ENCODE measurements at places on chromosomes 6 and 20. TPM values are rescaled to one million over a fixed set of nuclear protein-coding genes. Genes with fewer than 3 reads are reported as not detected.

The PDYN gene
- total RNA-seq = not detected

The EPHA7 gene
- not detected for total RNA-seq

The ADGB gene
- total RNA-seq = 0.06 TPM

The GPLD1 gene
- total RNA-seq = 19.9 TPM

The FGD2 gene
- total RNA-seq = 9.4 TPM

The DLK2 gene
- total RNA-seq = not detected

The C6orf58 gene
- total RNA-seq = not detected

The ADGRF1 gene
- total RNA-seq = not detected

The TFAP2D gene
- total RNA-seq = not detected

The TPX2 gene
- 8.0 TPM for total RNA-seq

The C20orf96 gene
- total RNA-seq = 0.62 TPM

The BPIFB1 gene
- not detected for total RNA-seq

The ANKRD66 gene
- not detected for total RNA-seq

The PPP1R14C gene
- total RNA-seq = not detected

The HLA-DRB5 gene
- 2.0 TPM for total RNA-seq

The FLOT1 gene
- 74.8 TPM for total RNA-seq

The BPIFB2 gene
- not detected for total RNA-seq

The PMEPA1 gene
- total RNA-seq = 2.2 TPM

- H3K4me1 ChIP-seq = no peaks in the 10 kb centered on the region
- no peaks in the 10 kb centered on the region for H3K27me3 ChIP-seq
- H3K4me3 ChIP-seq = no peak overlapping the region
Observed at GRCh38 chr20:14219801-14220461, 117.5 kb downstream of the FLRT3 start.

DNA sequence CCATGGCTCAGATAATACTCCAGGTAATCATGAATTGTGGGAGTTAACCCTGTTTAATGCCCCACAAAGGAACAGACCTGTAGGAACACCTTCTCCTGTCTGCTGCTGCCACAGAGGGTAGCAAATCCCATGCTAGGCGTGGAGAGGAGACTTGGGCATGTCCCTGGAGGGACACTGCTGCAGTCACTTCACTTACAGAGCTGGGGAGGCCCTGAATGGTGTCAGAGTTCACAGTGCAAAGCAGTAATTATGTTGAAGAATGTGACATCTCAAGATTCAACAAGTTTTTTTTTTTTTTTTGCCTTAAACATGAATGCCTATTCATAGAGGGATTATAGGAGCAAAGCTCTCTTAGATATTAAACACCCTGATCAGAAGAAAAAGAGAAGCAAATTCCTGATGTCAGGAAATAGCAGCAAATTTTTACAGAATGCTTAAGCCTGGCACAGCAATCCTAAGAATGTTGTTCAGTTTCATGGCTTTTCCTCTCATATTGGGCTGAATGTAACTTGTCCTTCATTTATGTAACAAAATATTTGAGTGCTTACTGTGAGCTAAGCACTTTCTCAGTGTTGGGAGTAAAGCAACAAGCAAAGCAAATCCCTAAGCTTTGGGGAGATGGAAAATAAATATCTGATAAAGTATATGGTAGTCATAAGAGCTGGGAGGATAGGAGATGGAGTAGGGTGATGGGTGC, 45.0 kb downstream of the CARMIL1 start:
- no peak overlapping the region for H3K4me3 ChIP-seq
- H3K36me3 ChIP-seq = no peaks in the 10 kb centered on the region
- H3K4me1 ChIP-seq = no peaks in the 10 kb centered on the region
- H3K27ac ChIP-seq = no peak overlapping the region
- H3K27me3 ChIP-seq = no peaks in the 10 kb centered on the region

- H3K27ac ChIP-seq = no peak overlapping the region
- H3K4me3 ChIP-seq = peak overlapping the region; percentile 70
- H3K36me3 ChIP-seq = no peaks in the 10 kb centered on the region
- H3K4me1 ChIP-seq = peaks cover 11% of the 10 kb centered on the region
Observed at GRCh38 chr6:33416386-33417127, 1.4 kb downstream of the CUTA start.

GRCh38 chr6:101150226-101150625, 243.3 kb upstream of the GRIK2 start:
- H3K36me3 ChIP-seq = no peaks in the 10 kb centered on the region
- no peak overlapping the region for H3K27ac ChIP-seq
- no peak overlapping the region for H3K4me3 ChIP-seq
- no peaks in the 10 kb centered on the region for H3K4me1 ChIP-seq
- no peaks in the 10 kb centered on the region for H3K27me3 ChIP-seq

GRCh38 chr20:14709439-14709838, 372.0 kb upstream of the FLRT3 start:
- H3K4me3 ChIP-seq = no peak overlapping the region
- H3K27ac ChIP-seq = no peak overlapping the region
- H3K4me1 ChIP-seq = no peaks in the 10 kb centered on the region

- no peaks in the 10 kb centered on the region for H3K27me3 ChIP-seq
- H3K4me1 ChIP-seq = no peaks in the 10 kb centered on the region
- no peaks in the 10 kb centered on the region for H3K36me3 ChIP-seq
- no peak overlapping the region for H3K4me3 ChIP-seq
Observed at GRCh38 chr20:36424314-36424713, 117.0 kb upstream of the MYL9 start.

GRCh38 chr6:10640412-10640811, 54.0 kb downstream of the C6orf52 start:
- no peak for DNase-seq
- H3K4me1 ChIP-seq = no peaks in the 10 kb centered on the region
- no peaks in the 10 kb centered on the region for H3K36me3 ChIP-seq
- no peak overlapping the region for H3K4me3 ChIP-seq

GRCh38 chr6:154196333-154196885, 157.4 kb downstream of the OPRM1 start:
- DNase-seq = no peak
- H3K27ac ChIP-seq = no peak overlapping the region
- no peaks in the 10 kb centered on the region for H3K36me3 ChIP-seq
- no peaks in the 10 kb centered on the region for H3K27me3 ChIP-seq

- H3K27me3 ChIP-seq = no peaks in the 10 kb centered on the region
- H3K27ac ChIP-seq = no peak overlapping the region
- no peak overlapping the region for H3K4me3 ChIP-seq
- H3K4me1 ChIP-seq = no peaks in the 10 kb centered on the region
- no peak for DNase-seq
Observed at GRCh38 chr6:137975188-137975940, 108.3 kb downstream of the TNFAIP3 start.

GRCh38 chr20:16785226-16785625, 37.1 kb downstream of the OTOR start:
- H3K4me3 ChIP-seq = no peak overlapping the region
- no peak overlapping the region for H3K27ac ChIP-seq
- no peaks in the 10 kb centered on the region for H3K4me1 ChIP-seq
- H3K27me3 ChIP-seq = no peaks in the 10 kb centered on the region
- DNase-seq = no peak
- H3K36me3 ChIP-seq = no peaks in the 10 kb centered on the region

DNA sequence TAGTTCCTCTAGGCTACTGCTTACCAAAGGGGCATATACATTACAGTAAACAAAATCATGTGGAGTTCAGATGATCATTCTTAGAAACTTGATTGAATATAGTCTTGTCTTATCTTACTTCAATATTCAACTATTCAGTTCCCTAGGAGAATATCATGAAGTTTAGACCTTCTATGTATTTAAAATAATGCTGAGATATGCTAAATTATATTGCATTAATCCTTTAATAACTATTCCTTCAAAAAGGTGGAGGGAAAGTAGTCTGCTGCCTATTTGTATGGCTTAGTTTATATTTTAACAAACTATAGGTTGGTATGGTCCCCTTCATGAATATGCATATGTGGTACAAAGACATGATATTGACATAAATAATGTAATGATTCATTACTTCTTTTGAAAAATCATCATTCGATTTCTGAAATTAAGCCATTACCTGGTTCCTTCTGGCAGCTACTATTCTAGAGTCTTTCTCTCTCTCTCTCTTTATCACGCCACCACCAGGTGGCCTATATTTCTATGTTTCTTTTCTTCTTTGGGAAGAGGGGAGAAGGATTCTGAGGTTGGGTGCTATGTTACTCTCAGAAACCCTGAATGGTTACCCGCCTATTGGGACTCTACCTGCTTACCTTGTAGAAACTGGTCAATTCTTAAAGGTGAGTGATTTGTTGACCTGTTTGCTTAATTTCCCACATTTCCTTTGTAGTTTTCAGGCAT, 855.8 kb downstream of the HACE1 start:
- no peak for DNase-seq
- no peak overlapping the region for H3K27ac ChIP-seq
- no peaks in the 10 kb centered on the region for H3K36me3 ChIP-seq
- no peaks in the 10 kb centered on the region for H3K4me1 ChIP-seq
- no peaks in the 10 kb centered on the region for H3K27me3 ChIP-seq
- no peak overlapping the region for H3K4me3 ChIP-seq

GRCh38 chr6:378958-379409, 12.6 kb upstream of the IRF4 start:
- DNase-seq = peak; percentile 46
- H3K4me1 ChIP-seq = no peaks in the 10 kb centered on the region
- H3K27ac ChIP-seq = no peak overlapping the region
- H3K4me3 ChIP-seq = no peak overlapping the region

GRCh38 chr6:12152023-12152970, 137.9 kb upstream of the EDN1 start:
- no peaks in the 10 kb centered on the region for H3K4me1 ChIP-seq
- no peak overlapping the region for H3K27ac ChIP-seq
- no peak for DNase-seq
- no peak overlapping the region for H3K4me3 ChIP-seq

DNA sequence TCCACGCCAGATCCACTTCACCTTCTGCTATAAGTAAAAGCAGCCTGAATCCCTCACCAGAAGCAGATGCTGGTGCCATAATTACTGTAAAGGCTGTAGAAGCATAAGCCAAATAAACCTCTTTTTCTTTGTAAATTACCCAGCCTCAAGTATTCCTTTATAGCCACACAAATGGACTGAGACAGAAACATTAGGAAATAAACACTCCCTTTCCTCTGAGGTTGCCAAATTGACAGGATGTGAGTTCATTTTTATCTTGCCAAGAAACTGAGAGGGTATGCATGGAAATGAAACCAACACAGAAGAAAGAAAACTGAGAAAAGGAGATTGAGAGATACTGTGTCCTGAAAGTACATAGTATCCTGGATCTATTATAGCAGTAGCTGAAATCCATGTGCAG, 481.2 kb downstream of the HAO1 start:
- DNase-seq = no peak
- no peak overlapping the region for H3K4me3 ChIP-seq
- no peak overlapping the region for H3K27ac ChIP-seq
- no peaks in the 10 kb centered on the region for H3K4me1 ChIP-seq
- H3K27me3 ChIP-seq = no peaks in the 10 kb centered on the region

GRCh38 chr6:74117113-74117512, 421.1 kb downstream of the CD109 start:
- no peaks in the 10 kb centered on the region for H3K4me1 ChIP-seq
- H3K27me3 ChIP-seq = no peaks in the 10 kb centered on the region
- DNase-seq = no peak

GRCh38 chr20:35329435-35330139, 37.4 kb upstream of the FAM83C start:
- H3K27ac ChIP-seq = no peak overlapping the region
- no peaks in the 10 kb centered on the region for H3K27me3 ChIP-seq
- H3K36me3 ChIP-seq = no peaks in the 10 kb centered on the region
- no peak for DNase-seq
- H3K4me3 ChIP-seq = no peak overlapping the region

DNA sequence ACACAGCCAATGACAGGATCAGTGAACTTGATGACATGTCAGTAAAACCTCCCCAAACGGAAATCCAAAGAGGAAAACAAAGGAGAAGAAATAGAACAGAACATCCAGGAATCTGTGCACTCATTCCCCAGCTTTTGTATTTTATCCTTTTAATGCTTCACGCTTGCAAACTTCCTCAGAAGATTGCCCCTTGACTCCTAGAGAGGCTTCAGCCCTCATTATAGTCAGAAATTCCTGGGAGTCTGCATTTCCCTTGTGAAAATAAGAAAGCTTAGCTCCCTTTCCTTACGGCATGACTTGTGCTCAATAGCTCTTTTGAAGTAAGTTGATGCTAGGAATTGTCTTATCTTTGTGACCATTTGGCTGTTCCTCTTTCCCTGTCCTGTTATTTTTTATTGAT, 313.6 kb upstream of the OPRM1 start:
- no peak overlapping the region for H3K27ac ChIP-seq
- H3K4me1 ChIP-seq = no peaks in the 10 kb centered on the region
- no peaks in the 10 kb centered on the region for H3K36me3 ChIP-seq

GRCh38 chr20:32190616-32191415, 16.7 kb downstream of the PLAGL2 start:
- H3K4me3 ChIP-seq = peak overlapping the region; percentile 60
- H3K36me3 ChIP-seq = no peaks in the 10 kb centered on the region
- DNase-seq = peak; percentile 56
- no peaks in the 10 kb centered on the region for H3K27me3 ChIP-seq
- no peaks in the 10 kb centered on the region for H3K4me1 ChIP-seq

- no peak for DNase-seq
- H3K4me3 ChIP-seq = no peak overlapping the region
- no peaks in the 10 kb centered on the region for H3K4me1 ChIP-seq
- no peak overlapping the region for H3K27ac ChIP-seq
Observed at GRCh38 chr20:8361779-8362178, 229.7 kb downstream of the PLCB1 start.

DNA sequence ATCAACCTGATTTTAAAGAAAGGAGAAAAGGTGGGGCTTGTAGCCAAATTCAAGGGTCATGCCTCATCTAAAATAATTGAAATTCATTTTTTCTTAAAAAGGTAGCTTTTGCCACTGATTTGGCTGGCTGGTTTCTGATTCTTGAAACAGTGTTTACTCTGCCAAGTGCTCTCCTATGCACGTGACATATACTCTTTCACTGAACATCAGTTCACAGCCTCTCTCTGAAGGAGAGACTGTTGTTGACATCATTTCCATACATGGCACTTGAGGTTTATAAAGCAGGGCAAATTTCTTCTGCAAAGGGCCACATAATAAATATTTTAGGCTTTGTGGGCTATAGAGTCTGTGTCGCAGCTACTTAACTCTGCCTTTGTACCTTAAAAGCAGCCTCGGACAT, 40.4 kb upstream of the DOK5 start:
- no peak for DNase-seq
- no peak overlapping the region for H3K27ac ChIP-seq
- no peaks in the 10 kb centered on the region for H3K27me3 ChIP-seq
- H3K4me3 ChIP-seq = no peak overlapping the region

DNA sequence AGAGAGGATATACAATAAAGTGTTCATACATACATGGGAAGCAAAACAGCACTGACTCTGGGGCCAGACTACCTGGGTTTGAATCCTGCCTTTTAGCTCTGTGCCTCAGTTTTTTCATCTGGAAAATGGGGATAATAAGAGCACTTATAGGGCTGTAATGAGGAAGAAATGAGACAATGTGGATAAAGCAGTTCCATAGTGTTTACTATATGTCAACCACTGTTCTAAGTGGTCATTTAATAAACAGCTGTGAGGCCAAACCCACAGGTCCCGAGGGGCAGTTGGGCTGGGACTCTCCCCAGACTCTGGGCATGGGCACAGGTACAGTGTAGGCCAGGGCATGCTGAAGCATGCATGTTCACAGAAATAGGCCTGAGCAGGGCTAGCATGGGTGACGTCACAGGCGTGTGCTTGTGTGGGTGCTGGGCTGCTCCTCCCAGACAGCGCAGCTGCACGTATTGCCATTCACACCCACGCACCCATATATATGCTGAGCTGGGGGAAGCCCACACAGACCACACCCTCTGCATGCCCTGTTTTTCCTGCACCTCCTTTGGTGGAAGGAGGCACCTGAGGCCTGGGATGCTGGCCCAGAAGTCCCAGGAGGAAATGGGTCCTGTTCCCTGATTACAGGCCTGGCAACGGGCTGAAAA, 3.5 kb upstream of the PLCG1 start:
- no peaks in the 10 kb centered on the region for H3K27me3 ChIP-seq

- H3K4me1 ChIP-seq = no peaks in the 10 kb centered on the region
- no peaks in the 10 kb centered on the region for H3K27me3 ChIP-seq
- H3K27ac ChIP-seq = no peak overlapping the region
- DNase-seq = no peak
- no peak overlapping the region for H3K4me3 ChIP-seq
Observed at GRCh38 chr20:38046572-38046971, 13.0 kb downstream of the RPRD1B start.
